HTR-8/SVneo (cell line): ENCODE measurements at places on chromosomes 6 and 20.

DNA sequence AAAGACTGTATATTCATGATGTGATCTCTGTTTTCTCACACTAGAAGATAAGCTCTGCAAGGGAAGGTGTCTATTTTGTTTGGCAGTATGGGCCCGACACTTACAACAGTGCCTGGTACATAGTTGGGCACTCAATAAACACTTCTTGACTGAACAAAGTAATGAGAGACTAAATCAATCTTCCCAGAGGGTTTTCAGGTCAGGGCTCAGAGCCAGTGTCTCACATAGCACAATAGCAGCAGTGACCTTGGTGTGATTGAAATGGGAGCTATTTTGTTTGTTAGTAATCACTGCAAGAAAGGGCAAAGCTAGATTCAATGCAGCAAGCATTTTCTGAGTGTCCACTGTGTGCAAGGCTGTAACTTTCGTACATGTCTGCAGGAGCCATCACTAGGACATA is 26.4 kb upstream of the GCM1 start:
- DNase-seq, result no peak

GRCh38 chr6:53178837-53179432 is 30.3 kb upstream of the GCM1 start:
- DNase-seq, result no peak

GRCh38 chr6:47485083-47485482 is 7.5 kb downstream of the CD2AP start:
- DNase-seq, result no peak

DNA sequence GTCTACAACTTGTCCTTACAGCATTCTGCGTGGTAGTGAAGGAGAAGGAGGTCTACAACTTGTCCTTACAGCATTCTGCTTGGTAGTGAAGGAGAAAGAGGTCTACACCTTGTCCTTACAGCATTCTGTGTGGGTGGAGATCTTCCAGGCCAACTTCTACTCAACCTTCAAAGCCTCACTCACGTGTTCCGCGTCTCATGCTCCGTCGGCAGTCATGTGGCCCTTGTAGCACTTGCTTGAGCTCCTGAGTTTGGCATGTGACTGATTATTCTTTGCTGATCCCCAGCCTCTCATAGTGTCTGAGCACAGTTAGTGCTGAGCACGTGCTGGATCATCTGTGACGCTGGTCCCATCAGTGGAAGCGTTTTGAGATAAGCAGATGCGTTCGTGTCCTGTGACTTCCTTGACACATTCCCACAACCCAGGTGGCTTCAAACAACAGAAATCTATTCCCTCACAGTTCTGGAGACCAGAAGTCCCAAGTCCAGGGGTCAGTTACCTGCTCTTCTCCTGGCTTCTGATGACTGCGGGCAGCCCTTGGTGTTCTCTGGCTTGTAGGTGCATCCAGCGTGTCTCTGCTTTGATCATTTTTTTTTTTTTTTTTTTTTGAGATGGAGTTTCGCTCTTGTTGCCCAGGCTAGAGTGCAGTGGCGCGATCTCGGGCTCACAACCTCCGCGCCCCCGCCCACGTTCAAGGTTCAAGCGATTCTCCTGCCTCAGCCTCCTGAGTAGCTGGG is 2.6 kb downstream of the SS18L1 start:
- DNase-seq, result no peak

GRCh38 chr6:103002282-103002681 is 1608.8 kb downstream of the GRIK2 start:
- no peak for DNase-seq

DNA sequence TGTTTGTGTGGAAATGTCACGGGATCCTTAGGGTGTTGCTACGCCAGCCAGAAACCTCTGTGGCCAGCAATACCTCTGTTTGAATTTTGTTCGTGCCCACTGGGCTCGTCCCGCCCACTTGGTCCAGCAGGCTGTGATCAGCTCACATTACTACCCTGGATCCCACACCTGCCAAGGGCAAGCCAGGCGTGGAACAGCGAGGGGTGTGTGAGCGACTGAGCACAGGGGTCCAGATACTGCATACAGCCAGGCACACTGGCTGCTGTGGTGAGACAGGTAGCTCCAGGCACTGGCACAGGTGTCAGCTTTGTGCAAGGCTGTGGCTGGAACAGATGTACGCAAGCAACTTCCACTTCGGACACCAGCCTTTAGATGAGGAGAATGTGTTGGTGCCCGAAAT is 718.9 kb downstream of the EPHA7 start:
- no peak for DNase-seq
